ENCODE measurements at places on chromosomes 1 and 21.
A peak's percentile ranks its signal among the peaks of the same experiment; 100 is the strongest.

DNA sequence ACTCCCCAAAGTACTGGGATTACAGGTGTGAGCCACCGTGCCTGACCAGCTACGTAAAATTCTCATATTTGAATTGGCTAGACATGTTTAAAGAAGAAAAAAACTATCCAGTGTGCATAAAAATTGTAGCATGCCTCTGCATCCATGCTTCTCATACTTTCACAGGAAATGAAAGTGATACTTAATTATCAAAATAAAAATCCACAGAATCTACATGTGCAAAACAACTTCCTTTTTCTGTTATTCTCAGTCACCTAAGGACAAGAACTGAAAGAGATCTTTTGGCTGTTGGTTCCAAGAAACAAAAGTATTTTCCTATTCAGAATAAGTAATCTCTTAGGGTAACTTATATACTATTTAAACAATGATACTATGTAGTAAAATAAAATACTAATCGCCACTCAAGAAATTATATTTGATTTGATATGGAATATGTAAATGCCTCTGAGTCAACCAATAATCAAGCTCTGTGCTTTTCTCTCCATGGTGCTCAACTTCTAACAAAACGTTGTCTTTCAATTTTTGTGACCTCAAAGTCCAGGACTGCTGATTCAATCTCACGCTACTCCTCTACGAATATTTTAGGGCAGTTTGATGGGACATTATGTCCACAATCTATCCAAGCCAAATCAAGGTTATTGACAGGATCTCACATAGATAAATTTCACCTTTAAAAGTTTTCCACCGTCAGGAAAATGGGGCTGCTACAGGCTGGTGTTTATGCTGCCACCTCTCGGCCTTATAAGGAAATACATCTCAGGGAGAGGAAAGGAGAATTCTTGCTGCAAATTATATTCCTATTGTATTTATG is 102.7 kb downstream of the ZNF281 start:
- DNase-seq: no peak

DNA sequence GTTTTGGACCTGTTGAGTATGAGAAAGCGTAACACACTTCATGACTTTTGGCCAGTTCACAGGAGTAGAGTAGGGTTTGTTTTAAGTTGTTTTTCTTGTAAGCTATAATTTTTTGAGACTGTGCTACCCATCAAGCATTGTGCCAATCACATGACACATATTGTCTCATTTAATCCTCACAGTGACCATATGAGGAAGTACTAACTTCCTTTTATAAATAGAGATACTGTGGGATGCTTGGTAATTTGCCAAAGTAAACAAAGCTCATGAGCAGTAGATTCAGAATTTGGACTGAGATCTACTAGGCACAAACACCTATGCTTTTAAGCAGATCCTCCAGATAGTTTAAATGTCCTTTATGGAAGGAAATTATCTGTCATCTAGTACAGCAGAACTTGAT is 178.3 kb downstream of the CACNA1E start:
- no peak for DNase-seq

GRCh38 chr1:7609311-7609994 is 161.6 kb upstream of the VAMP3 start:
- DNase-seq: no peak

DNA sequence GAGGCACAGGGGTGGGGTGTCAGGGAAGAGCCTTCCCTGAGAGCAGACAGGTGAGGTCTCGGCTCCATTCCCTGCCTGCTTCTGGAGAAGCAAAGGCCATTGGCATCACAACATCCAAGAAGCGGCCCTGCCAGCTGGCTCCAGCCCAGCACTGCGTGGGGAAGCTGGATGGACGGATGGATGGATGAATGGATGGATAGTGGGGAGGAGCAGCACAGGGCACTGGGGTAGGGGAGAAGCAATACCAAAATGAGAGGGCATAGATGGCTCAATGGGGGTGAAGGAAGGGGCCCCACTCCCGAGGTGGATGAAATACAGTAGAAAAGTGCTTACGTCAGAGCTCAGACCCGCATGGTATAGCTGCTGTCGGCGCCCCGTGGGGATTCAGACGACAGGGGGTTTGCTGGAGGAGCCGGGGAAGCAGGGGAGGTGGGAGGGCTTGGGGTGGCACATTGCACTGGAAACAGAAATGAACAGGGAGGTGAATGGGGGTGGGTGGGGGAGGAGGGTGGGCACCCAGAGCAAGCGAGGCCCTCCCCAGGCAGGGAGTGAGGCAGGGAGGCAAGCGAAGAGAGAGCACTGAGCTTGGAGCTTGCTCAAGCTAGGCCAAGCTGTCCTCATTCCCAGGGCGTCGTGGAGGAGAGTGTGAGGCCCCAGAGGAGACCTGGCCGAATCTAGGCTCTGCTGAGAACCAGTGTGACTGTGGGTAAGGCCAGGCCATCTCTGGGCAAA is 9.5 kb upstream of the GOLT1A start:
- DNase-seq: no peak

GRCh38 chr1:180282401-180283044 is 52.5 kb downstream of the LHX4 start:
- DNase-seq: no peak

DNA sequence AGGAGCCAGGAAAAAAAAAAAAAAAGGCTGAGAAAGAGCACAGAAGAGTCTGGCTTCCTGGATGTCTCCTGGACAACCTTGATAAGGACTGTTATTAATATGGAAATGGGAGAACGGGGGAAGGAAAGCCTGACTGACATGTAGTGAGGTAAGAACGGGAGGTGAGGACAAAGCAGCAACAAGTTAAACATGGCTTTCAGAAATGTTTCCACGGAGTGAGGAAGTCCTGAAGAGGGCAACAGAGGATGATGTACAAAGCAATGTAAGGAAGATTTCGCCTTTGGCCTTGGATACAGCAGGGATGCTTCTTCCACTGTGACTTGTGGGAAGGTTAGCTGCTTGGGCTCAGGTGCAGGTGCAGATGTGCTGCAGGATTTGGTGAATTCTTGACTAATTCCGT is 11.9 kb upstream of the NIBAN1 start:
- DNase-seq: no peak

- no peak for DNase-seq
Observed at GRCh38 chr1:170410401-170411166, 121.4 kb upstream of the GORAB start.

- DNase-seq: peak; percentile 59
Observed at GRCh38 chr1:27568300-27569087, 35.5 kb downstream of the AHDC1 start.

DNA sequence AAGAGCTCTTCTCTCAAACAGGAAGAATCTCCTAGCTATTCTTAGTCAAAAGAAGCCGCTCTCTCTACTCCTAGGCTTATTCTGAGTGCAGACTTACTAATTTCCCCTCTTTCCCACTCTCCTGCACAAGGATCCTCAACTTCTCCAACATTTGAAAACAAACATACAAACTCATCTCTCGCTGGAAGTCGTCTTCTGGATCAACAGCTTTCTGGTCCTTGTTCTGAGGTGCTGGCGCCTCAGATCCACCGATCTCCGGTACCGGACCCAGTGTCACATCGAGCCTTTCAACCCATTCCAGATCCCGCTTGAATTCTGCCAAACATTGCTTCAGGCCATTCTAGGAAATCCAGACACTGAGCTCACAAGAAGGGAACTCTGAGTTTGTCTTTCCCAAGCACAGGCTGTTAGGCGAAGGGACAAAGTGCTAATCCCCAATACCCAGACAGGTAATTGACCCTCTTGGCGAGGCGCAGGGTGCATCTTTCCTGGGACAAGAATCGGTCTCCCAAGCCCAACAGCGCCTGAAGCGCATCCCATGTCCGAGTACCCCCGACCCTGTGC is 696 bp downstream of the EBNA1BP2 start:
- no peak for DNase-seq

- no peak for DNase-seq
Observed at GRCh38 chr1:175579956-175580750, 163.2 kb downstream of the TNR start.

DNA sequence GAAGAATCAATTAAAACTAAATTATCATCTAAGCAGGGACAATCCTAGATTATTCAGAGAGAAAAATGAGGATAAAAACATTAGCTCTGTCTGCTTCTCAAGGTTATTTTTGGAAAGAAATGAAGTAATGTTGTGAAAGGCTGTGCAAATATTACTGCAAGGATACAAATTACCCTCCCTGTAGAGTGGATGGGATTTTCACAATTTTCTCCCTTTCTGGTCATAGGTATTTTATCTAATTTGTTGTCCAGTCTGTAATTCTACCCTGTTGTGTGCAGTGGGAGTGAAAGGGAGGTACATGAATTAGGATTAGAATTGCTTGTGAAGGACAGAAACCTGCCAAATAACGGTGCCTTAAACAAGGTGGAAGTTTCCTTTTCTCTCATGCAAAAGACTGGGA is 54.7 kb downstream of the MAP3K7CL start:
- no peak for DNase-seq

- no peak for DNase-seq
Observed at GRCh38 chr1:90335558-90335957, 340.6 kb downstream of the ZNF326 start.

DNA sequence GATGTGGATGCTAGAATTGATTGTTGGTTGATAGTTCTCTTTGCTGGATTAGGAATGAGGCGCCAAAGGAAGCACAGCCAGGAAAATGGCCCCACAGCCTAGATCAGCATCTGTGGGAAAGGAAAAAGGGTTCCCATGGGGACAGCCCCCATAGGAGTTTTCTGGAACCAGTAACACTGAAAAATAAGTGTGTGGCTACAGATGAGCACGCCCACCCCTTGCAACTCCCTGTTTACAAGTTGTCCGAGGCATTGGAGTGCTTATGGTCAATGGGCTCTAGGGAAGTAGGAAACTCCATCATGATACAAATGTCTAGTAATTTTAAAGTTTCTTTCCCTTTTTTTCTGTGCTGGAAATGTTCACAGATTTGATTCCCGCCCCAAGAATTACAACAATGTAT is 23.8 kb upstream of the UBE2U start:
- no peak for DNase-seq

DNA sequence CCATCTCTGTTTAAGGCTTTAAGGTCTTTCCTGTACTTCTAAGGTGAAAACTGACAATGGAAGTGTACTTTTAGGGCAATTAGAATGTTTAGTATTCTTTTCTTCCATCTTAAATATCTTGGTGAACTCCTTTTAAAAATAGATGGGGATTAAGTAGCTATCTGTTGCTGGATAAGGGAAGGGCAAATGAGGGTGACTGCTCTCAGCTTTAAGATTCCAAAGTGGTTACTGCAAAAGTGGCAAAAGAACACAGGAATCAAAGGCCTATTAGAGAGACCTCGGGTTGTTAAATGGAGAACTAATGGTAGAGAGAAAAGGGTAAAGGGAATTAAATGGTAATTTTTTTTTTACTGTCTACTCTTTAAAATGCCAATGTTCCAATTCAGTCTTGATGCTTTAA is 774.1 kb upstream of the B3GALT2 start:
- DNase-seq: no peak

DNA sequence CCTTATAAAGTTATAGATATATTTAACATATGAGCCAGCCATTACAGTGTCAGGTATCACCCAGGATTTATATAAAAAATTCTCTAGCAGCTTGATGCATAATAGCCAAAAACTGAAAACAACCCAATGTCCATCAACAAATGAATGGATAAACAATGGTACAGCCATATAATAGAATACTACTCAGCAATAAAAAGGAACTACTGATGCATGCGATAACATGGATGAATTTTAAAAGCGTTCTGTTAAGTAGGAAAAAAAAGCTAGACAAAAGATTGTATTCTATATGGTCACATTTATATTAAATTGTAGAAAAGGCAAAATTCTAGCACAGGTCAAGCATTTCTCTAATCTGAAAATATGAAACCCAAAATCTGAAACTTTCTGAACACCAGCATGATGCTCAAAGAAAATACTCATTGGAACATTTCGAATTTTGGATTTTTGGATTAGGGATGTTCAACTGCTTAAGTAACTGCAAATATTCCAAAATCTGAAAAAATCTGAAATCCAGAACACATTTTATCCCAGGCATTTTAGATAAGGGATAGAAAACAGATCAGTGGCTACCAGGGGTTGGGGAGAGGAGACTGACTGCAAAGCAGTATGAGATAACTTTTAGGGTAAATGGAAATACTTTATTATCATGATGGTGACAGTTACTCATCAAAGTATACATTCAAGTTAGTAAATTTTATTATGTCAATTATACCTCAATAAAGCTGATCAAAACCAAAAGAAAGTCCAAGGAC is 22.0 kb downstream of the SLC16A1 start:
- no peak for DNase-seq

DNA sequence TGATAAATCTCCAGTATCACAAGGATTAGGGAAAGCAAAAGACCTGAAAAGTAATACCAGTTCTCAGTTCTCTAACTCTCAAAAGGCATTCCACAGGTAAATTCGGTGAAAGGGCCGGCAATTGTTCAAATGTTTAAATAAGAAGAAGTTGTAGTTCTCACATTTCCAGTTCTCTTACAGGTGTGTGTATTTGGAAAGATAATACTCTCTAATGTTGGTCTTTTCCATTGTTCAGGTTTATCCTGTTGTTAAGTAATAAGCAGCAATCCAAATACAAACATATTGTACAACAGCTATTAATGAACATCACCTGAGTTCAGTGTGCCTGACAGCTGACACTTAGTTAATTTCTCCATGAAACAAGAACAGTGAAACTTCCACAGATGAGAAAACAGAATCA is 13.2 kb upstream of the PRKAB2 start:
- DNase-seq: no peak

DNA sequence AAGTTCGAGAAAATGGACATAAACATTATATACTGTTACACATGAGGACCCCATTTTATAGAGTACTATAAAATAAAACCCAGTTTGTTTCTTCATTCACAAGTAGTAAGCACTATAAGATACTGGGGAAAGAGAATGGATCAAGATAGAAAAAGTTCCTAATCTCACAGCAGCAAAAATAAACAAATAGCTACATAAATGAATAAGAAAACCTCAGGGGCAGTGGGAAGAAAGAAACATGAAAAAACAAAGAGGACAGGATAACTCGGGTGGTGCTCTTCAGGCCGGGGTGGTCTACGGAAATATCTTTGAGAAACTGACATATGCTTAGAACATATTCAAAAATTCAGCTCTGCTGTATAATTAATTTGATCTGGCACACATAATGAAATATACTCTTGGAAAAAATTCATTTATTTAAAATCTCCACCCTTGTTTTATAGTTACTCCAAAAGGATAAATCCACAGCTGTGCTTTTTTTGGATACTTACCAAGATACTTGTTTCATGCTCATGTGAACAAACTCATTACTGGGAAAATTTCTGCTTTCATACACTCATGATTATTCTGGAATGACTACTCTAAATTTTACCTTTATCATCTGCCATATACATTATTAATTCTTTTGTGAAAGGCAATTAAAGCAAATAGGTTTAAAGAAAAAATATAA is 20.0 kb downstream of the CEP170 start:
- no peak for DNase-seq

- no peak for DNase-seq
Observed at GRCh38 chr21:17513214-17514123, 626 bp downstream of the CXADR start.

DNA sequence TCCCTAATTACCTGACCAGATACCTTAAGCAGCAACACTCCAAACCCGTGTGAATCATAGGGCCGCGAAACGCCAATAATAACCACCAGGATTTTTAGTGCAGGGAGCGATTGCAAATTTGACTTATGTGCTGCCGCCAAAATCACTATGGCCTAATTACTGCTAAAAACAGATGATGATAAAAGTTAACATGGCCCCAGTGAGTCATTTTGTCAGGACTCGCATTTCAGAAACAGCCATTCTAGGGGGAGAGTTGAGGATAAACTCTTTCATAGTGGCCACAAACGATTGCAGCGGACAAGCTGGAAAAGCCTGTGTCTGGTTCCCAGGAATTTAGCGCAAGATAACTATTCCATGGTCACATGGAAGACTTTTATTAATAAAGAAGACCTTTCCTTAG is 103.4 kb downstream of the HLX start:
- DNase-seq: no peak

GRCh38 chr1:66431999-66432398 is 102.0 kb upstream of the SGIP1 start:
- no peak for DNase-seq
